ENCODE measurements at places on chromosomes 5 and 9.

DNA sequence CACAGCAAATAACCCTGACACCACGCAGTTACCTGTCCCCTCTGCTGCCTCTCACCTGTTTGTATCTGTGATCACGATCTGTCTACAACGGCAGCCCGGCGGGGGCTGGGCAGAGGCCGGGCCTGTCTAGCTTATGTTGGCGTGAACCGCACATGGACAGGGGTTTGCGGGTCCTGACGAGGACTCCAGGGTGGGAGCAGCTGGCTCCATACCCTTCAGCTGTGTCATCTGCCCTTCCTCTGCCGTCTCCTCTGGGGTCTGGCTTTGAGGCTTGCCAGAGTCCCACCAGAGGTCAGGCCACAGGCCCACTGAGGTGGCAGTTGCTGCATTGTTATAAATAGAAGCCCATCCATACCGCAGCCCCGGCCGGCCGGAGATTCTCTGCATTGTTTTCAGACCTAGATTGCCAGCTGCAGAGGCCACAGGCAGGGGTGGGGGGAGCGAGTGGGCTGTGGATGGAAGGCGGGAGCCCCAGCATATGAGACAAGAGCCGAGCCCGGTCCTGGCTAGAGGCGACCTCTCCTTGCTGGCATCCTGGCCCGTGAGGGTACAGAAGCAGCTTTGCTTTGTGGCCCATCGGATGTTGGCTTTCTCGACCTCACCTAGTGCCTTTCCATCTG lies 37.8 kb downstream of the FAM78A start:
- no peak for DNase-seq

GRCh38 chr5:103120607-103121200 lies 603 bp downstream of the PPIP5K2 start:
- peak; percentile 16 for DNase-seq

GRCh38 chr5:1778138-1779020 lies 21.3 kb downstream of the MRPL36 start:
- peak; percentile 75 for DNase-seq

- DNase-seq = no peak
Observed at GRCh38 chr9:35102465-35102768, 514 bp downstream of the STOML2 start.

DNA sequence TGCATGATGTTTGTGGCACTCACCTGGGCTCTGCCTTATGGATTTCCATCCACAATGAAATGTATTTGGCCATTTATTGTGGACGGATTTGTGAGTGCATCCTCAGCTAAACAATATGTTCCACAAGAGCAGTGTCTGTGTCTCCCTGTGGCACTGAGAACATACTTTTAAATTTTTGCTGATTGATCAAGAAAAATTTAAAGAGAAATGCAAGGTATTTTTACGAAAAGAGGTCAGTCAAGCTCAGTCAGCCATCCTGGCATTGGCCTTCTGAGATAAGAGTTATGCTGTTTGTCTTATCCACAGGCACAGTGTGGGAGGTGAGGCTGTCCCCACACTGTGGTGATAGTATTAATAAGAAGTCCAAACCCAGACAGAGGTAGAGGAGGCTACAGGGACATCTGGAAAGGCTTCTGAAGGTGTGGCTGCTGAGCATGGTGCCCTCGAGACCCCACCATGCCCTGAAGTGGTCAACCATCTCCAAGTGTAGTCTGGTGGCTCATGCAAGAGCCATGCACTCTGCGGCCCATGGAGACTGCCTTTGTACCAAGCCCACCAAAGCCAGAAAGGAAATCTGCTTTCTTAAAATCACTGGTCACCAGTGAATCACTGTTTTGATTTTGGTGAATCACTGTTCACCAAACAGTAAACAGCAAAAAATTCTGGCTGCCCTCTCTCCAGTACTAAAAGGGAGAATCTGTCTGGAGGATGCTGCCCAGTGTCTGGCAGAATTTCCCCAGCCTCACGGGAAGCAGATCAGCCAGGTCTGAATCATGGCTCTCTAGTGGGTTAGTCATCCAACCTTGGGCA lies 28.8 kb downstream of the SPOCK1 start:
- DNase-seq = peak; percentile 95

DNA sequence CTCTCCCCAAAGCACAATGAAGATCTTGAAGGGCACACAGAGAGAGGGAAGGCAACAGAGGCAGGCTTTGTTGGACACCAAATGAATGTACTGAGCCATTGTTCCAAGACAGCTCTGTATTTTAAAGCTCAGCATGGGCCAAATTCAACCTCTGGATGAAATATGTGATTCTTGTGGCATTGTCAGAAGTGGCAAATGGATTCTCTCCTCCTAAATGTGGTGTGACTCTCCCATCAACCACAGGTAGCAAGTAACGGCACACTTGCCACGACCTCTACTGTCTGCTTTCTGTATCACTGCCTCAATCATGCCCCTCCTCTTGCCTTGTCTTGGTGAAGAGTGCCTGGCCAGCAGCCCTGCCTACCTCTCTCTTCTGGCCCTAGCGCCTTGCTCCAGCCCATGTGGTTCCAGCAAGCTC lies 6.1 kb upstream of the MOB3B start:
- no peak for DNase-seq

- no peak for DNase-seq
Observed at GRCh38 chr9:74303945-74304344, 193.2 kb upstream of the RORB start.

- no peak for DNase-seq
Observed at GRCh38 chr5:159398936-159399335, 68.6 kb upstream of the IL12B start.

GRCh38 chr5:98503616-98504015 lies 269.8 kb upstream of the RGMB start:
- DNase-seq = no peak

DNA sequence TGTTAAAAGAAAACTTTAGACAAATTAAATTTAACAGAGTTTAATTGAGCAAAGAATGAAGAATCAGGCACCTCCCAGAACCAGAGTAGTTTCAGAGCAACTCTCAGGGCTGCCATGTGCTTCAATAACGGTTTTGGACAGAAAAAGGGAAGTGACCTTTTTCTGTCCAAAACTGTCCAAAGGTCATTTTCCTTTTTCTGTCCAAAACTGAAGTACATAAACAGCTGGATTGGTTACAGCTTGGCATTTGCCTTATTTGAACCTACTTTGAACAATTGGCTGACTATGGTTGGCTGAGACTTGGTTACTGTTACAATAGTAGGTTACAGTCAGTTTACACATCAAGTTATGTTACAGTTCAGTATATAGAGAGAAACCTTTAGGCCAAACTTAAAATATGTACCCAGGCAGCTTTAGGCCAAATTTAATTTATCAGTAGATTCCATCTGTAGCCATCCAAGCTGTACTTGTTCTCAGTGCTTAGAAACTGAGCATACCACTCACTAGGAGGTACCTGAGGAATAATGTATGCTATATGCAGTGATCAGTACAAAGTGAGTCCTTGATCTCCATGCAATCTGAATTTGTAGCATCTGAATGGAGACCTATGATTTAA lies 44.0 kb downstream of the C9orf85 start:
- no peak for DNase-seq

- no peak for DNase-seq
Observed at GRCh38 chr9:93259490-93260262, 75.7 kb downstream of the WNK2 start.

All from renal cortical epithelial cell (primary cell).